ENCODE measurements at places on chromosomes 1 and 21.

GRCh38 chr1:15667362-15667761 lies 16.8 kb upstream of the PLEKHM2 start:
- no peak for DNase-seq

DNA sequence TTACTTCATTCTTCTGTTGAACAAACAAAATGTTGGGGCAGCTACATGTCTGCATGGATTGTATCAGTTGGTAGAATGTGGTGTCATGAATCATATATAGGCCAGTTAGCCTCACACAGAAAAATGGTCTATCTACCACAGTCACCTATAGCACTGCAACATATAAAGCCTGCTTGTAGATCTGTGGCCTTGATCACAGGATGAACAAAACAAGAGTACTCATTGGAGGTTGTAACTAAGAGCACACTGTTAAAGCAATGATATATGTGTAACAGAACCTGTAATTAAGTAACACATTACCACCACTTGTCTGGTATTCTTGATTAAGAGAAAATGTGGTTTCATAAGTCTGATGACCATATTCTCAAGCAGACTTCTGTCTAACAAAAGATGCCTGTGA lies 167.3 kb upstream of the SGIP1 start:
- no peak for DNase-seq

DNA sequence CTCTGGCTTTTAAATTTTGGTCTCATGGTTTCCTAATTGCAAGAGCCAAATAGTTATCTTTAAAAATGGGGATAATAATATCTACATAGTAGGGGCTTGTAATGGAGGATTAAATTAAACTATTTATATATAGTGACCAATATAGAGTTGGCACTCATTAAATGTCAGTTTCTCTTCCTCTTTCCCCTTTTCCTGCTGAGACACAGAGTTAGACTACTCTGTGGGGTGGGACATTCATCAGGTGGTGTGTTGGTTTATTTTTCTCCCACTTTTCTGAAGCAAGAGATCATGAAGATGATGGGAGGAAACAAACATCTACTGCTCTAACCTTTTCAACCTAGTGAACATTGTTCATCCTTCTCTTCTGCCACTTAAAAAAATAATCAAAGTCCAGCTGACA lies 17.3 kb upstream of the RAP1A start:
- no peak for DNase-seq

DNA sequence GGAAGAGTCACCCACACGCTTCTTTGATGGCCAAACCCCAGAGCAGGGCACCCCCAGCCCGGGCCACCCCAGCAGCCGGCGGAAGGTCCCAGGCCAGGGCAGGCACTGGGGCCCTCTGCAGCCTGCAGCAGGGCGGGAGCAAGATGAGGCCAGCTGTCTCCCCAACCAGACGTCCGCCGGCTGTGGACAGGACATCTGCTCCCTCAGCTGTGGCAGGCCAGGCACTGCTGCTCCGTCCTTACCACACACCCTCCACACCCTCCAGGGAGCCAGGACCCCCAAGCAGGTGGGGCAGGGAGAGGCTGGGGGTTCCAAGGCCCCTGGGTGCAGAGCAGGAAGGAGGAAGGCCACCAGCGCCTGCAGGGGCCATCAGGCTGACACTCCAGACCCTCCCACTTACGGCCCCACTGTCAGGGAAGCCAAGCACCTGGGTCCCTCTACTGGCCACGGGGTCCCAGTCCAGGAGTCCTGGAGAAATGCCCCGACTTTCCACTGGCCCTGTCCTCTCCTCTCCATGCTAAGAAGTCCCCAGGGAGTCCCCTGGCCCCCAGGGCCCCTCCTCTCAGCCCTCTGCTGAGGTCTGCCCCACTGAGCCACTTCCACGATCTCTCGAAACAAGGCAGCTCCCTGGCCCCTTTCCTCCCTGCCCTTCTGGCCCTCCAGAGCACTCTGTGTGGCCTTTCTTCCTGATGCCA lies 5.6 kb downstream of the WNT9A start:
- no peak for DNase-seq

DNA sequence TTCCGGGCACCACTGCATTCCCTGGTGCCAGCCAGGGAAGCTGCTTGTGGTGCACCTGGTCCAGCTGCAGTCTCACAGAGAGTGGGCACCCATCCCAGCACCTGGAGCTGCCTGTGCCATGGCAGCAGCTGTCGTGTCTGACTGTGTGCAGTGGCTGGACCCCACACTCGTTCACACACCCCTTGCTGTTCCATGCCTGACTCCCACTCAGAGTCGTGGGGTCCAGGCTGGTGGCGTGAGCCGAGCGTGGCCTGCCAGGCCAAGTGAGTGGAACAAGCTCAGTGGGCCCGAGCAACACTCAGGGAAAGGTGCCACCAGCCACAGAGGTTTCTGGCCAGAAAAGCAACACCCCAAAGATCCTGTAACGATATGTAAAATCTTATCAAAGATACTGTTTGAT lies 97.2 kb upstream of the KCNK1 start:
- no peak for DNase-seq

DNA sequence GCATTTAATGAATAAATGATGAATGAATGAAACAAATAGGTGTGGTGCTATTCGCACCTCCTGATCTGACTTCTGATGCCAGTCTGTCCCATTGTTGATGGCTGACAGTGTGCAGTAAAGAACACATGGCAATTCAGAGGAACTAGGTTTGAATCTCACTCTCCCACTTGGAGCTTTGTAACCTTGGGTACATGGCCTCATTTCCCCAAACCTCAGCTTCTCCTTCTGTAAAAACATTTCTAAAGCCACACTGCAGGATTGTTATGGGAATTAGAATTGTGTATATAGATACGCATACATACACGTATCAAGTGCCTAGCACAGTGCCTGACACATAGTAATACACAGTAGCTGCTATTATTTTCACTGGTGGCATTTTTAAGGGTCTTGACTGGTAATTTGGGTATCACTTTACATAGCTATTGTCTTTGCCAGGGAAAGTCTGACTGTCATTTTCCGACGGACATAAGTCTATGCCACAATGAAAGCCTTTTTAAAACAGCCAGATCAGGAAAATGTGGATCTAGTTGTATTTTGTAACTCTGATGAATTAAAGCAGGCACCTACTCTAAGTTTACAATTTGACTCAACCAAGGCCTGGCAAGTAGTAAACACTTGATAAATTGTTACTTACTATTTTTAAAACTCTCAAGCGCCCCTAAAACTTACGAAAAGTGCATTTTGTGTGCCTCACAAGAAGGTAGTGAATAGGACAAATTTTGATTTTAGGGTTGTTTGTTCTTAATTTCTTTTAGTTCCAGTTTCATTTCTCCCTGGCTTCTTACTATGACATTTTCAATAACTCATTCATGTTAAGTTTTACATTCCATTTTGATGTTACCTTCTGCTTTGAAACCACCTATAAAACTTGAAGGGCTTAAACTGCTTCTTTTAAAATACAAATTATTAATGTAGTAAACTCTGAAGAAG lies 164.4 kb downstream of the SDCCAG8 start:
- DNase-seq = no peak
